ENCODE measurements at places on chromosomes 11 and 22.

GRCh38 chr11:130834886-130835285 lies 81.4 kb downstream of the SNX19 start:
- DNase-seq: no peak

DNA sequence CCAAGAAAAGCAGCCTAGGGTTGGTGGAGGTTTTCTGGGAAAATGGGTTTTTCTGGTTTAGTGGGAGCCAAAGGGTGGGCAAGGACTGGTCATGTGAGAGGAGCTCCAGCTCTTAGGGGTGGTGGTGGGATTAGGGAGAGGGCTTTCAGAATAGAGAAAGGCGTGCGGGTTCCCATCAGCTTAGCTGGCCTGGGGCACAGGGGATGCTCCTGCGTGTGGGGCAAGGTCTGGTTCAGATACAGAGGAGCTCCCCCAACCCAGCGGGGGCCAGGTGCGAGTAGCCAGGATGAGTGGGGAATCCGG lies 644 bp downstream of the TMEM134 start:
- no peak for DNase-seq

DNA sequence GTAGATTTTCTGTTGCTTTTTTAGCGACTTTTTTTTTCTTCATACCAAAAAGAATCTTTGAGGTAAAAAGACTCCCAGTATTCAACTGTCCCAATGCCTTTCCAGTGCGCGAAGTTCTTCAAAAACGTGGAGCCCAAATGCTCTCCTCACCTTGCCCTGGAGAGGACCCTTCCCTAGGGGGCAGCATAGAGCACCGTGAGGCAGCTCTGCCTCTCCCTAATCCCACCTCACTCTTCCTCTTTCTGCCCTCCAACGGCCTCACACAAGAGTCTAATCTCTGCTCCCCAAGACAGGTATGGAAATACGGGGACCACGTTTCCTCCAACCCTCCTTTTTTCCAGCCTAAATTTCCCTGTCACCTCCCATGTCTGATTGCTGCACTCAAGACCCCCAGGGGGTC lies 117.5 kb upstream of the ALX4 start:
- no peak for DNase-seq

DNA sequence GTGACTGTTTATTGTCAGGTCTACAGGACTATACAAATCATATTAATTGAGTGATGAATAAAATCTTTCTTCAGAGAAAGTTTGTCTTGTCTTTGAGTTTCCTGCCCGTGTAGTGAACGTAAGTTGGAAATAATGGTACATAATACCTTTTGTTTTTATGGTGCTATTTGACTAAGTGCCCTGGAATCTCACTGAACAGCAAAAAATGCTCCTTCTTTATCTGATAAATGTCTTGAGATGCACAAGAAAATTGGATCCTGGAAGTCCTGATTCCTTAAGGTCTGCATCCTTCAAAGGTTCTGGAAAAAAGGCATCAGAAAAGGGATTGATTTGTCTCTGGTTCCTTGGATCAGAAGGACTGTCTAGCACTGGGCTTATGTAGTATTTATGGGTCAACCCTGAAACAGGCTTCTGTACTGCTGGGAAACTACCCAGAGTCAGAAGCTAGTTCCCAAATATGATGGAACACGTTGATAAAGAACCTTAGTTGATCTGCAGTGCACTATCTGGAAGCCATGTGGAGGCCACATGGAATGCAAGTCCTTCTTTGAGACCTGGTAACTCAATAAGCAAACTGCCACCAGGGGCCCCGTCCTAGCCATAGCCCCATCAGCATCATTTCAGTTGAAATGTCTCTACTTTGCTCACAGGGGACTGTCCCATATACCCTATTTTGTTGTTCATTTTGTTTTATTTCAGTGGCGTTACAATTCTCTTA lies 100.6 kb upstream of the CD44 start:
- DNase-seq: no peak

GRCh38 chr11:124174001-124174583 lies 9.1 kb upstream of the OR10D3 start:
- DNase-seq: no peak

- DNase-seq: no peak
These were observed 51.8 kb downstream of the CD6 start for GRCh38 chr11:61023086-61023965.

GRCh38 chr11:2419638-2420501 lies 19.3 kb downstream of the TSSC4 start:
- no peak for DNase-seq

DNA sequence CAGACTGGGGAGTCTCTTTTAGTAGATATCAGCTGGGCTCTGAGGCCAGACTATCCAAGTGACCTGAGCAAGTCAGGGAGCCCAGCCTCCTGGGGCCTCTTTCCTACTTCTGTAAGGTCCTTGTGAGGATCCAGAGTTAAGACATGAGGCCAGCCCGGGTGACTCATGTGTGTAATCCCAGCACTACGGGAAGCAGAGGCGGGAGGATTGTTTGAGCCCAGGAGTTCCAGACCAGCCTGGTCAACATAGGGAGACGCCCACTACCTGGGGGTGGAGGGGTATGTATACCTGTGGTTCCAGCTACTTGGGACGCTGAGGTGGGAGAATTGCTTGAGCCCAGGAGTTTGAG lies 36.9 kb upstream of the POLA2 start:
- no peak for DNase-seq

DNA sequence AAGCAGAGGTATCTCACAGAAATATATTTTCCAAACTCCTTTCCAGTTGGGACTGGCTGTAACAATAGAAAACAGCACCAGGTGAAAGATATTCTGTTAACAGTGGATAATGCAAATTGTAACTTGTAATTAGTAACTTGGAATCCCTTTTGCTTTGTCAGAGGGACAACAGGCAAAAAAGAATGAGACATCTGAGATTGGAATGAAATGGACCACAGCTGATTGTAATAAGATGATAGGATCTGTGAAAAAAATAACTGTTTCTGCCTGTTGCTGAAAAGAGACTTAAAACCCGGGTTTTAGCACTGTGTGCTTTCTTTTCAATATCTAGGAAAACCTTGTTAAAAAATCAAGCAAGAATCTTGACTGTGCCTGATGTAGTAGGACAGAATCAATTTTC lies 655.7 kb downstream of the METTL15 start:
- no peak for DNase-seq

- DNase-seq: no peak
These were observed 14.2 kb downstream of the MOB2 start for GRCh38 chr11:1472180-1473005.

DNA sequence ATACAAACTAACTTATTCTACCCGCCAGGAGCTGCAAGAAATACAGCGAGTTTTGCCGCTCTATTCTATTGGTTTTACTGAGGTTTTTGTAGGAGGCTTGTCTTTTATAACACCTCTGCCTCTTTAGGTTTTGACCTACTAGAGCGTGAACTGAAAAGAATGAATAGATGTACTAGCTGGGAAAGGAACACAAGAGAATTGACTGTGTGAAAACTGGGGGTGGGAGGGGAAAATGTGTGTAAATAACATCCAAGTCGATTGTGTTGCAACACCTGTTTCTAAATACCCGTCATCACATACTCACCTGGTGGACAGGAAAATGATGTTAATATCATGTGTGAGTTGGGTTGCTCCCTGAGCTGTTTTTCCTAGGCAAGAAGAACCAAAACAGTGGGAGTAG lies 12.9 kb upstream of the JHY start:
- DNase-seq: no peak

DNA sequence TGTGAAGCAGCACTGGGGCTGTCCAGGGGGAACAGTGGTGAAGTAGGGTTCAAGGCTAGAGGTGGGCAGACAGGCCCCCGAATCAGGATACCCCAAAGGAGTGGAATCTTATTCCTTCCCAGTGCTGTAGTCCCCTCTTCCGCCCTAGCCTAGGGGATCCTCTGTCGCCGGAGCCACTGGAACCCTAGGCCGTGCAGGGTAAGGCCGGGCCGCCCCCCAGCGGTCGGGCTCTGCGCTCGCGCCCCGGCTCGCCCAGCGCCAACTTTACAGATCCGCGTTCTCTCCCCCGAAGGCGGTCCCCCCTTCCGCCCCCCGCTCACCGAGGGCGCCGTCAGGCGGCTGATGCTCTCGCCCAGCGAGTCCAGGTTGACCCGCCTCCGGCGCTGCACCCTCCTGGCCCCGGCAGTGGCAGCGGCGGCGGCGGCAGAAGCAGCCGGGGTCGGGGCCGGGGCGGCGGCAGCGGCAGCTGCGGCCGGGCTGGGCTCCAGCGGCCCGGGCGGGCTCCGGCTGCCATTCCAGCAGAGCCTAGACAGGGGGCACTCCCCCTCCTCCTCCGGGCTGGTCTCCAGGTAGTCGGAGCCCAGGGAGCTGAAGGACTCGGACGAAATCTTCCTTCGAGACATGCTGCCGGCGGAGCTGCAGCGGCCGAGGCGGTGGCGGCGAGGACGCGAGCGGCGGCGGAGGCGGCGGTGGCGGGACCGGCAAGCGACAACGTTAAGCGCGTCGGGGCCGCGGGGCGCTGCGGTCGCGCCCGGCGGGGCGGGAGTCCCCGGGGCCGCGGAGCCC lies 650 bp downstream of the GUCY1A2 start:
- DNase-seq: no peak

DNA sequence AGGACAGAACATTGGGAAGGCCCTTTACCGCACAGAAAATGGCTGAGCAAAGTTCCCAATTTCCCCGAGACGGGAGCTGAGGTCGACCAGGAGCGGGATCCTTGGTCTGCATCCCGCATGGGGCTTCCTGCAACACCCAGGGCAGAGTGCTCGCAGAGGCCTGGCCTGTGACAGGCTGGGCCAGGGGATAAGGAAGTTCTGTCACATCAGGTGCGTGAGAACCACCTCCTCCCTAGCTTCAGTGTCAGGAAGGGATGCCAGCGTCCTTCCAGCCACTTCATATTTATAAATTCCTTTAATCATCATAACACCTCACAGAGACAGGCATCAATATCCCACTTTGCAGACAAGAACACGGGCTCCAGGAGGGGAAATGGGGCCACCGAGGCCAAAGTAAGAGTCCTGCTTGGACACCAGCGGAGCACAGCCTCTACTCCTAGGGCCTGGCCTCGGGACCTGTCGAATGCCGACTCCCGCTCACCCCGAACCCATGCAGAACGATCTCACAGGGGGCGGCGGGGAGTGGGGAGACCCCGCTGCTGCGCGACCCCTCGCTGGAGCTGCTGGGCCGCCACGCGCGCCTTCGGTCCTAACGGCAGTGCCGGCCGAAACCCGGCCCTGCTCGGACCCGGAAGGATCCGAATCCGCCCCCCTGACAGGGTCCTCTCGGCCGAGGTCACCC lies 532 bp downstream of the BET1L start:
- no peak for DNase-seq

GRCh38 chr11:75539459-75540334 lies 14.0 kb upstream of the GDPD5 start:
- DNase-seq: no peak

DNA sequence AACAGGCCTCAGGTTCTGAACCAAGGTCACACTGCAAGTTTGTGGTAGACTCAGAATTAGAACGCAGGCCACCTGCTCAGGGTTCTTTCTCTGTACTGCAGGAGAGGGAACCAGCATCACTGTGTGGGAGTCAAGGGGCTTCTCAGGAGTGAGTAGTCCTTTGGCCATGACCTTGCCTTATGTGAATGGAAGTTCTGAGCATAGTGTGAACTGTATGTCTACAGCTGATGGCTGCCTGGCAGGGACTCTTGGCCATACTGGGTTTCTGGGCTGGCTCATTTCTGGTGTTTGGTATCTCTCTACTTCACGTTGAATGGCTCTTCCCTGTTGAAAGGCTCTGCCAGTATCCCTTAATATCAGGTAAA lies 40.1 kb upstream of the TUB start:
- no peak for DNase-seq

DNA sequence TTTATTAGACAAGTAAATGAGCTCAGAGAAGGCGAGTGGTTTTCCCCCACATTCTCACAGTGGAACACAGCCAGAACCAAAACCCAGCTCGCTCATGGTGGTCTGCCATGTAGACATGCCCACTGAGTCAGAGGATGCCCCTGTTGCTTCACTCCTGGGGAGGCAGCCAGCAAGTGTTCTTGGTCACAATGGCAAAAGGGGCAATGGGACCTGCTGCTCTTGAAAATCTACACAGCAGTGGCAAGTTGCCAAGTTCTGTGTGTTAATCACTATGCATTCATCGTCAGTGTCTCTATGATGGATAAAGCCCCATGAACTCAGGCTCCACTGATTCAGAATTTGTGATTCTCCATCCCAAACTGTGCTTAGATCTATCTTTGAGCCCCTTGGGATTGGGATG lies 64.7 kb upstream of the TBCEL start:
- no peak for DNase-seq

- no peak for DNase-seq
These were observed 1.1 kb upstream of the NECTIN1 start for GRCh38 chr11:119729951-119730613.

GRCh38 chr22:20486229-20486628 lies 9.4 kb downstream of the KLHL22 start:
- no peak for DNase-seq

DNA sequence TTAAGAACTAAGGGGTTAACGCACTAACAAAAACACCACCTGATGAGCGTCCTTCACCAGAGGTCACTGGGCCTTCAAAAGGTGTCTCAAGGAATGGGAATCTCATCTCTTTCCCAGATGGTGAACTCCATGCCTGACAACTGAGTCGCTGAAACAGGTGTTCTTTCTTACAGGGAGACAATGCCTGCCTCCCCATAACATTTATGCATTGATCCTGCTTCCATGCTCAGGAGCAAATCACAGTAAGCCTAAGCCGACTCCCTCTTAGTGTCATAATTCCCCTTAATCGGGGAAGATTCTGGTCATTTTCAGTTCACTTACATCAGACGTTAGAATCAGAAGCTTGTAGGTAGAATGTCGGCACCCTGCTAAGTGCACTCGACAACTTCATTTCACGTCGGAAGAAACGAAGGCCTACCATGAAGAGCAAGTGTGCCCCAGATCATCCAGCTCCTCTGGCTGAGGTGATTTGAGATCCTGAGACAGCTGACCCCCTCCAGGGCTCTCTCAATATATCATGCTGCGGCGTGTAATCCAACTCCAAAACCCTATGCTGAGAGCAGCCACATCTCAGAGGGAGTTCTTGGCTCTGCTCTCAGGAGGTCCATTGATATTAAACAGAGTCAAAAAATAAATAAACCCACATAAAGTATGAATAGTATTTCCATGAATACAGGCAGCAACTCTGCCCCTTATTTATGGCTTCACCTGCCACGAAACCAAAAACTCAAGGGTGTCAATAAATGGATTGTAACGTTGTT lies 163.1 kb downstream of the LARGE1 start:
- DNase-seq: no peak

DNA sequence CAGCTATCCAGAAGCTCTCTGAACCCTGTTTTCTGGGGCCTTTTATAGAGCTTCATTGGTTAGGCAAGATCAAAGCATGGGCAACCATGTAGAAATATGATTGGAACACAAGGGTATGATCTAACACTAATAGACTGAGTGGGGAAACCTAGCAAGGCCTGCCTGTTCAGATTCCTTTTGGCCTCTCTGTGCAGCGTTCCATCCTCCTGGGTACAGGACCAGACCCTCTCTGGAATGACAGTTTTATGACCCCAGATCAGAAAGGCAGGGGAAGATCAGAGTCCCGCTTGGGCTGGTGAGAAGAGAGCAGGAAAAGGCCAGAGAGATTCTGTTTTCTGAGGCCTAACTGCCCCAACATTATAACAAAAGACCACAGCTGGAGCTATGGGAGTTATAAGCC lies 36.7 kb upstream of the VWA5A start:
- no peak for DNase-seq

- no peak for DNase-seq
These were observed 20.3 kb upstream of the SLN start for GRCh38 chr11:107731941-107732688.

- no peak for DNase-seq
These were observed 24.7 kb upstream of the AKIP1 start for GRCh38 chr11:8886322-8886721.
